ENCODE measurements at places on chromosomes 5 and 9.

DNA sequence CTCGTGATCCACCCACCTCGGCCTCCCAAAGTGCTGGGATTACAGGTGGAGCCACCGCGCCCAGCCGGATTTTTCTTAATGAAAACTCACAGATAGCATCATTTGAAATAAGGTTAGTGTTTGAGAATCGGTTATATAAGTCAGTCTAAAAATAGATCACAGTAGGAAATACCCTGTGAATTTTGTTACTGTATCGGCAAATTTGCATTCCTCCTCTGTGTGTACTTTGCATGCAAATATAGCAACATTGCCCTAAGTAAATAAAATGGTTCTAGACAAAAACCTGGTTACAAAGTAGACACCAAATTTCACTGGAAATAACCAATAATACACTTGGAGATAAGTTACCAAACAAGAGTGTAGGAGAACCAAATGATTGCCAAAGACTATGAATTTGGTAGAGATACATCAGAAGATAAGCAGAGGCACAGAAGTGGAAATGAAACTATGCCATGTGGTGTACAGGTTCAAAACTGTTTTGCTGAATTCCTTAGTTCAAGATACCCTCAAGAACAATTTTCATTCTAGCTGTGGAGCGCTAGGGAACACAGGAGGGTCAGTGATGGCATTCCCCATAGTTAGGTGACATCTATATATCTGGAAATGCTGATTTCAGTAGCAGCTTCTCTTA lies 58.1 kb downstream of the ICE1 start:
- no peak for DNase-seq

DNA sequence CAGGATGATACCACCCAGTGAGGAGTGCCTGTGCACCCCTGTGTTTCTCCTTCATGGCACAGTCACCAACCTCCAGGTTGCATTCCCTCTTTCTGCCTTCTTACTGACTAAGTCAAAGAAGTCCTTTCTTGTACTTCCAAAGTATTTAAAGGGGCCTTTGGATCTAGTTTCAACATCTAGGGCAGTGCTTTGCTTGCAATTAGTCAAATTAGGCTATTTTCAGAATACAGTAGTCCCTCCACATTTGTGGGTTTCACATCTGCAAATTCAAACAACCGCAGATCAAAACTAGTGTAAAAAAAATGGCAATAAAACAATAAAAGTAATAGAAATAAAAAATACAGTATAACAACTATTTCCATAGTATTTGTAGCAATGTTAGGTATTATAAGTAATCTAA lies 333.9 kb upstream of the SEMA6A start:
- no peak for DNase-seq

DNA sequence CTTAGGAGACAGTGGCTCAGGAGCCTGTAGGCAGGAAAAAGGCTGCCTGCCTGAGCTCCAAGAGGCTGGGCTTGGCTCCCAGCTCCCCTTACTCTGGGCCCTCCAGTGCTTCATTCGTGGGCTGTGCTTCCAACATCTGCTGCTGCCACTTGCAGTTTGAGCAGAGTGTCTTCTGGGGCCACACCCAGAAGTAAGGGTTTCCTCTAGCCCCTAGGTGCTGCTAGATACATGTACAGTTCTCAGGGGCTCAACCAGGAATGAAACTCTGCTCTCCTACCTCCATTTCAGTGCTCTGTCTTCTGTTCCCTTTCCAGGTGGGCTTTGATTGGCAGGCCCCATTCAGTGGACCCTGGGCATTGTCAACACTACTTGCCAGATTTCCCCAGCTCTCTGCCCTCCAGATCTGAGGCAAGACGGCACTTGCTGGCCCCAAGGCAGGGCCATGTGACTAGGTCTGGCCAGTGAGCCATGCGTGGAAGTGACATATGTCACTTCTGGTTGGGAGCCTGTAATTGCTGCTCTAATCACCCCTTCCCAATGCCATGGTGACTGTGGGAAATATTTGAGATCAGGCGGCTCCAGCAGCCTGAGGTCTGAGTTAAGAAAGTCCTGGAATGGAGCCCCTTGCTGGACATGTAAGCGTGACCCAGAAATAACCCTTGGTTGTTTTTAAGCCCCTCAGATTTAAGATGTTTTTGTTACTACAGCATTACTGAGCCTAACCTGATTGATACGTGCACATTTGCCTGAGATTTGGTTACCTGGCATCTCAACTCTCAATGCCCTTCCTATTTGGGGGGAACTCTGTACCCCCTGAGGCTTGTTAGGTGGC lies 9.4 kb upstream of the BOD1 start:
- no peak for DNase-seq

DNA sequence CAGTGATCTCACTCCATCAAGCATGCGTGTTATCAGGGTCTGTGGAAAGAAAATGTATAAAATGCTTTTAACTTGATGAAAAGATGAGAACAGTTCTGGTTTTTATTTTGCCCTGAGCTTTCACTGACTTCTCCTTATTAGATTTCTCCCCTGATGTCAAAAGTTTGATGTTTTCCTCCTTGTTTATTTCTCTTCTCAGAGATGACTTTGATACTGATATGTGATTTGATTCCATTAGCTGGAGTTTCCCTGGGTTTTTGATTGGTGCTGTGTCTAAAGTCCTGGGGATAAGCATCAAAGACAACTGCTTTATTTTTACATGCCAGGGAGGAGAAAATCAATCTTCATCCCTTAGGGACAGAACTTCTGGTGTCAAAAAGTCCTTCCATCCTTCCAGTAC lies 510.0 kb downstream of the KCTD16 start:
- DNase-seq = no peak

- DNase-seq = no peak
Observed at GRCh38 chr9:77806741-77807140, 158.6 kb upstream of the GNA14 start.

- DNase-seq = no peak
Observed at GRCh38 chr5:97046270-97046982, 96.0 kb downstream of the LIX1 start.

DNA sequence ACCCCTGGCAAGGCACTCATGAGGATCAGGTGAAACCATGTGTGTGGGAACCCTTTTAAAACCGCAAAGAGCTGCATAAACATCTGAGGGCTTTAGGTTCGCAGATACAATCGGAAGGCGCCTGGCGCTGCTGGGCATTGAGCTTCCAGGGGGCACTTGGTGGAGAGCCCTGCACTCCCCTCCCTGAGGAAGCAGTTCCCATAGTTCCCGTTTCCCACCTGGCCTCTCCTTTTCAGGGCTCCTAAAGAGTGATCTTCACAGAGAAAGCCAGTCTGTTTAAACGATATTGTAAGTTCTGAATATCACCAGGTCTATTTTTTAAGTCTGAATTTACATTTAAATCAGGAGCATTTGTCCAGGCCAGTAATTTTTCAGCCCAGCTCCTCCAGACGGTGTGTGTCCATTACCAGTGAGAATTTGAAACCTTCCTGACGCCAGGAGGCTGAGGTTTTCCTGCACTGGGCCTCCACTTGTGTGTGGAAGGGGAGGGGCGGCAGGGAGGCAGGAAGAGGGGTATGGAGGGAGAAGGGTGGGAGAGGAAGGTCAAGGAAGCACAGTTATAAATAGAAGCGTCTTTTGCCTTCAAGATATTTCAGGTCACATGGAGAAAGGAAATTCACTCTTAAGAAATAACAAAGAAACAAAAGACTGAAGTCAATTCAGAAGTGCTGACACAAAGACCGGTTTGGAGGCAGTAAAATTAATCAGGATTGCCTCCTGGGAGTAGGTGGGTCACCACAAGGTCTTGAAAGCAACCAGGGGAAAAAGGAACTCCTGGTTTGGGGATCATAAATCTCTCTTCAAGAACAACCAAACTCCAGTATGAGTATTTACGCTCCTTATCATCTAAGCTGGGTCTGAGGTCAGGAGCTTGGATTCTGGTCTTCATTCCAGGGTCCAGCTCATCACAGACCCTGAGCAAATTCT lies 14.3 kb upstream of the MGAT1 start:
- no peak for DNase-seq

DNA sequence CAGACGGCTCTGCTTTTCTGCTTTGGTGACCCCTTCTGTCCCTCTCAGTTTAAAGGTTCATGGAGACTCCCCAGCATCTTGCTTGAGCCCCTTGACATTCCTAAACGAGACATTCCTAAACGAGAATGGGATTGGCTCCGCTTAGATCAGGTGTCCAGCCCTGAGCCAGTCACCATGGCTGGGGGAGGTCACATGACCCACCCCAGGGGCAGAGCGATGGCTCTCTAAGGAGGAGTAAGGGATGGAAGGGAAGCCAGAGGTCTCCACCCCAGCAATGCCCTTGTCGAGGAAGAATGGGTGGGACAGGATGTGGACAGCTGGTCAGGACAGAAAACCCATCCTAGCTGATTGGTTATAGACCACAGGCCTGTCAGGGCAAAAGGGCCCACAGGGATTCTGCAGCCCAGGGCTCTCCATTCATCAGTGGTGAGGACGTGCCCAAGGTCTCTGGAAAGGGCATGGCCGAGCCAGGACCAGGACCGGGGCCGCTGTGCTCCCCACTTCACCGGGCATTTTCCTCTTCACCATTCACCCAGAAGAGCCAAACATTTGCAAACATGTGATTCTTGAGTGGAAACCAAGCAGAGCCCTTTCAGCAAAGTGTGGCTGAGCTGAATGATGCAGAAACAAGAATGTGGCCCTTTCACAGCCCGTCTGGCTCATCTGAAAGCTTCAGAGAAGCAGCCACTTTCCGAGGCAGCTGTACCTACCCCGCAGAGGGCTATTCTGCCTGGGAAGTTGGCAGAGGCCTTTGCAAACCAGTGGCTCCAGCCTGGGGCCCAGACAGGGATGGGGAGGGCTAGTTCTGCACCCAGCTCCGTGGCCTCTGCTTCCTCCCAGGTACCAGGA lies 19.8 kb upstream of the AIF1L start:
- no peak for DNase-seq

- no peak for DNase-seq
Observed at GRCh38 chr5:140801494-140801841, 611 bp downstream of the PCDHA3 start.

GRCh38 chr5:2466966-2467365 lies 284.5 kb downstream of the IRX2 start:
- no peak for DNase-seq

GRCh38 chr9:76729980-76730737 lies 34.1 kb upstream of the PCA3 start:
- DNase-seq = no peak

DNA sequence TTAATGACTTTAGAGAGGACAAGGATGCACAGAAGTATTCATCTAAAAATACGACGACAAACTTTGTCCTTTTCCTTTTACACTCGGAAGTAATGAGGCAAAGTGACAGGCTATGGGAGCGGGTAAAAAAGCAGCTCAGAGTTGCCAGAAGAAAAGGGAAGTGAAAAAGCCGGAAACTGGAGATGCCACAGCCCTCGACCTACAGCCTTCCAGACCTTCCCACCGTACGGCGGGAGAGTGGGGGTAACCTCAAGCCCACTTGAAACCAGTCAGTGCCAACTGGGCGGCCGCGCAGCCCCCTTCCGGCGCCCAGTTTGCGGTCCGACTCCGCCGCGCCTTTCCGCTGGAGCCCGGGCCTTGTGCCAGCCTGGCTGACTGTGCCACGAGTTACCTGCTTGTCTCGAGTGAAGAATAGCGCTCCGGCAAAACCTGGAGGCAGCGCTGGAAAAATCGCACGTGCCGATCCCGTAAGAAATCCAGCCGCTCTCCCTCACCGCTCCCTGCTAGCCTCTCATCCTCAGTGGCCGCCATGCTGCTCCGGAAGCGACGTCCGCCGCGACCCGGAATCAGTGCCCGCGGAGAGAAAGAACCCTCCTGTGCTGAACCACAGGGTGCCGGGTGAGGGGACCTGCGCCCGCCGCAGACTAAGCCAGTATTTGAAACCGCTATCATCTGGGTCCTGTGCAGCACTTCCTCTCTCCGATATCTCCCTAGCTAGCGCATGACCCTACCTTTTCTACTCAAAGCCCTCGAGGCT lies at the start of gene PGGT1B:
Gene PGGT1B (minus strand): TSS at position 557 of the 757 bp plus-strand sequence. CDS start 26 bp downstream, at position 531.
- peak; percentile 53 for DNase-seq

DNA sequence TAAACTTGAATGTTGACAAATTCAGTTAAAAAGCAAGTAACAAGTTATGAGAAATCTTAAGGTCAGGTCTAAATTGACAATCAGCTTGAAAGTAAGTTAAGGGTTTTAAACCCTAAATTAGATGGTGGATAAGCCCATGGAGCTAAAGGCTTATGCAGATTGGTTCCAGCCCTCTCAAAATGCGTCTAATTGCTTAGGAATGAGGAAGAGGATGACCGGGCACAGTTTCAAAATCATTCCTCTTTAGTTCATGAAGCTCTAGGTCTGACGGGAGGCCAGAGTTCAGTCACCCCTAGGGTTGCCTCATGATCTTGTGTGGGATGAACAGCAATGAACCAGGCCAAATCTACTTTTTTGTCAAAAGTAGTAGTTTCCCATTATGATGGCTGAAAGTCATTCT lies 75.4 kb downstream of the SLC38A9 start:
- DNase-seq = no peak

GRCh38 chr5:37834542-37835379 lies 5.1 kb downstream of the GDNF start:
- DNase-seq = no peak

DNA sequence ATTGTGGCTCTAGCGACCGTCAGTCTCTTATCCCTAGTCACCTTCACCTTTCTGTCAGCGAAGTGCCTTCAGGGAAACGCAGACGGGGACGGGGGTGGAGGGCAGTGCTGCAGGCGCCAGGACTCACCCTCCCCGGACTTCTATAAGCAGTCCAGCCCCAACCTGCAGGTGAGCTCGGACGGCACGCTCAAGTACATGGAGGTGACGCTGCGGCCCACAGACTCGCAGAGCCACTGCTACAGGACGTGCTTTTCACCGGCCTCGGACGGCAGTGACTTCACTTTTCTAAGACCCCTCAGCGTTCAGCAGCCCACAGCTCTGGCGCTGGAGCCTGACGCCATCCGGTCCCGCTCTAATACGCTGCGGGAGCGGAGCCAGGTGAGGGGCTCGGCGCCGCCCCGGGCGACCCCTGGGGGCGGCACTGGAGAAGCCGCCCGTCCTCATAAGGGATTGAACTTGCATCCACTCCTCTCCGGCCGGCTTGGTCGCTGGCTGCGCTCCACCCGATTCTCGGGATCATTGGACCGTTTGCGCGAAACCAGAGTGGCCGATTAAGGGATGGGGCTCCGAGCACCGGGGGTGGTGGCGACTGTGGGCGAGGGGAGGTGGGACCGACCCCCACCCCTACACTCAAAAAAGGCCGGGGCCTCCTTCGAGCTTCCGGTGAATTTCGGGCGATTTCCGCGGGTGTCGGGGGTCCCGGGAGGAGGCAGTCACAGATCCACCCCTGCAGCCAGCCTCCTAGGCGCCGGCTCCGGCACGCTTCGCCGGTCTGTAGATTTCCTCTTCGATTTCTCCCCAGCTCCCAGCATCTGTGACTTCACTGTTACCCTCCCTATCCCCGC lies 2.7 kb downstream of the PCDHGC5 start:
- no peak for DNase-seq
